ENCODE measurements at places on chromosomes 4 and X.

- DNase-seq = no peak
Observed at GRCh38 chrX:71514367-71515037, 18.4 kb upstream of the OGT start.

GRCh38 chr4:142230991-142231390, 594.6 kb downstream of the IL15 start:
- no peak for DNase-seq

DNA sequence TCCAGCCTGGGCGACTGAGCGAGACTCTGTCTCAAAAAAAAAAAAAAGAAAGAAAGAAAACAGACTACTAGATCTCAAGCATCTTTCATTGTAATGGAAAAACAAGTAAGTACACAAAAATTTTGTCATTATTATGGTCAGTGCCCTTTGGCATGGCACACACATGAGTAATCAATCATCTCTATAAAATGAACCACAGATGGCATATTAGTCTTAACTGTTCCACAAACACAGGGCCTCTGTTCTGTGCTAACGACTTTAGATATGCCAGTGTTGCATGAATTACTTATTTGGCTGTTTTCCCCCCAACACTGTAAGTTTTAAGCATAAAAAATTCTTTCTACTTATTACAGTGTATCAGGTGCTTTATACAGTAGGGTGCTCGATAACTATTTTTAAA, 90.4 kb downstream of the COX7B2 start:
- no peak for DNase-seq

DNA sequence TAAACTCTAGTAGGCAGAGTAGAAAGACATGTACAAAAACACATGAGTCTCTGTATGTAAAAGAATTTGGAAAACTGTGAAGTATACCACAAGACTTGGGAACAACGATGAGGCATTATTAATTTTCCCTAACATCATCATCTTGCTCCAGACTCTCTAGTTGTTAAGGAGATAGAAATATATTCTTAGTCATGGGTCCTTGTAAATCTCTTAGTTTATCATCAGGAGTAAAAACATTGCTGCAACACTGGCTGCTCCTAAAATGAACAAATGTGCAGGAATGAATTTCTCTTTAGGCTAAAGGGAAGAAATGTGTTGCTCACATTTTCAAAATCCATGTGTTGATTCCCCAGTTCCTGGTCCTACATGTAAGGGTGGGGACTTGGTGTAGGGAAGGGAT, 384.6 kb downstream of the STIM2 start:
- no peak for DNase-seq

DNA sequence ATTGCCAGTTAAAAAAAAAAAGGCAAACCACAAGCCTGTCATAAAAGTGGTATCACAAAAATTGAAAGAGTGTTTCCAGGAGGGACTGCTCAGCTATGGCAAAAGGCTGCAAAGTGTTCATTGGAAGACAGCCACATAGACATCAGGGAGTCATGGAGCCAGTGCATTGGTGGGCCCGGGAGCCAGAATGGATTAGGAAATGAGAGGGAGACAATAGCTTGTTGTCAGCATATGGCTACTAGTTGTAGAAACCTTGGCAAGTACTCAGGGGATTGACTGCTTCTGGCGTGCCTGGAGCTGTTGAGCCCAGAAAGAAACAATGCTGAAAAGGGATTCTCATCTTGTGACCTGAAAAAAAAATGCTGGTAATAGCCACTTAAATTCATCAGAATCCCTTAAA, 5.0 kb downstream of the GAR1 start:
- no peak for DNase-seq

DNA sequence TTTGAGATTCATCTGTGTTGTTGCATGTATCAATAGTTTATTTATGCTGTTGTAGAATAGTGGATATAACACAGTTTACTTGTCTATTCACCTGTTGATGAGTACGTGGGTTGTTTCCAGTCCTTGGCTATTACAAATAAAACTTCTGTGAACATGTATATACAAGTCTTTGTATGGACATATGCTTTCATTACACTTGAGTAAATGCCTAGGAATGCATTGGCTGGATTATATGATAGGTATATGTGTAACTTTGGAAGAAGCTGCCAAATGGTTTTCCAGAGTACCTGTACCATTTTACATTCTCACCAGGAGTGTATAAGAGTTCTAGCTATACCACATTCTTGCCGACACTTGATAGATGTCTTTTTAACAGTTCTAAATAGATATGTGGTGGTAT, 16.5 kb downstream of the ART3 start:
- no peak for DNase-seq
